ENCODE measurements at places on chromosomes 4 and X.

- peak; percentile 58 for DNase-seq
Measured at GRCh38 chr4:15414551-15415091, 13.2 kb upstream of the C1QTNF7 start.

DNA sequence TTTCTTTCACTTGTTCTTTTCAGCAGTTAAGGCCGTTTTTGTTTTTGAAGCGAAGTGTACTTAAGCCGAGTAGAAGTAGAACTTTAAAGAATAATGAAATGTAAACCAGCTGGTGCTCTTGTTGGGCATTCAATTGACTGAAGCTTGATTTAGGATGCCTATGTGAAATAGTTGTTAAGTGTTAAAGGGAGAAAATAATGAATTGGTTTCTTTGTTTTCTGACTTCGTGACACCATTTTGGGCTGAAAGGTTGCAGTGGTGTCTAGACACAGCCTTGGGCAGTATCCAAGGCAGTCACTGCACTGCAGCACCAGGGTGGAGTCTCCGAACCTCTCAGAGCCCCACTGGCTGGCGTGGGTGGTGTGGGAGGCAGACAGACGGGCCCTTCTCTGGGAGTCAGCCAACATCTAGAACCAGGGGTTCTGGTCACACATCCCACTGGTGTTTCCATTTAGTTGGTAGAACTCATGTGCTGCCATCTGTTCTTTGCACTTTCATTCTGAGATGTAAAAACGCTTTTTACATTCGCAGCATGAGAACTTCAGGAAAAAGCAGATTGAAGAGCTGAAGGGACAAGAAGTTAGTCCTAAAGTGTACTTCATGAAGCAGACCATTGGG lies 3.5 kb downstream of the UCHL1 start:
- no peak for DNase-seq

DNA sequence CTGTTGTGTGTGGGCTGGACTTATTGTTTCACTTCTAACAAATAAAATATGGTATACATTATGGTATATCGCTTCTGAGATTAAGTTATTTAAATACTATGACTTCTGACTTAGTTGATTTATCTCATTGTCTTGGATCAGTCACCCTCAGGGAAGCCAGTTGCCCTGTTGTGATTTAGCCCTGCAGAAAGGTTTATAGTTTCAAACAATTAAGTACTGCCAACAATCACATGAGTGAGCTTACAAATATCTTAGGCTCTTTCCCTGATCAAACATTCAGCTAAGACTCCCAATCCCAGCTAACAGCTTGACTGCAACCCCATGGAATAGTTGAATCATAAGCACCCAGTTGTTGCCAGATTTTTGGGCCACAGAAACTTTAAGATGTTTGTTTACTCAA lies 85.4 kb downstream of the MAGEC1 start:
- DNase-seq, result peak; percentile 4

DNA sequence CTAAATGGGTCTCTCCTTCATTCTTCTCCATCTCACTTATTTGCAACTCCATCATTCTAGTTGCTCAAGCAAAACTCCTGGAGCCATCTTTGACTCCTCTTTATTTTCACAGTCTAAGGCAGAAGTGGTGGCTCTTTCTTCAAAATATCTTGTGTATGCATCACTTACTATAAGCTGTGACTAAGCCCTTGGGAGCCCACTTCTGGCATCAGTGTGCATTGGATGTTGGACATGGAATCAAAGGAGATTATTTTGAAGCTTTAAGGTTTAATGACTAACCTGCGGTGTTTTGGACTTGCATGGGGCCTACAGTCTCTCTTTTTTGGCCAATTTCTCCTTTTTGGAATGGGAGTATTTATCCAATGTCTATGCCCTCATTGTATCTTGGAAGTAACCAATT lies 276.8 kb downstream of the SPOCK3 start:
- DNase-seq, result no peak

DNA sequence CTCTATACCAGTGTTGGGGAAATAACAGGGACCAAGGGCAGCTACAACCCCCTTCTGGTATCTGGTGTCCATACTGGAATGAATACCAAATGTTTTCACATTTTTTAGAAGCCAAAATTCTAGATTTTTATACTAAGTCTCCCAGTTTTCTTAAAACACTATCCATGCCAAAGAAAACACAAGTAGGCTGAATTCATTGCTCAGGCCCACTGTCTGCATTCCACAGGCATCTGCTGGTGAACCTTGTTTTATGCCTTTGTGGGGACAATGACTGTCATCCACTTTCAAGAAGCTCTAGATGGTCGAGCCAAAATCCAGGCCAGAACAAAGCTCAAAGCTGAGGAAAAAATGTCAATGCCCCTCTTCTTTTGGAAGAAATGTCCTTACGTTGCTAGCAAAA lies 213.4 kb upstream of the RASGEF1B start:
- DNase-seq, result peak; percentile 10

- no peak for DNase-seq
Measured at GRCh38 chrX:78950009-78950835, 5.0 kb downstream of the P2RY10 start.

DNA sequence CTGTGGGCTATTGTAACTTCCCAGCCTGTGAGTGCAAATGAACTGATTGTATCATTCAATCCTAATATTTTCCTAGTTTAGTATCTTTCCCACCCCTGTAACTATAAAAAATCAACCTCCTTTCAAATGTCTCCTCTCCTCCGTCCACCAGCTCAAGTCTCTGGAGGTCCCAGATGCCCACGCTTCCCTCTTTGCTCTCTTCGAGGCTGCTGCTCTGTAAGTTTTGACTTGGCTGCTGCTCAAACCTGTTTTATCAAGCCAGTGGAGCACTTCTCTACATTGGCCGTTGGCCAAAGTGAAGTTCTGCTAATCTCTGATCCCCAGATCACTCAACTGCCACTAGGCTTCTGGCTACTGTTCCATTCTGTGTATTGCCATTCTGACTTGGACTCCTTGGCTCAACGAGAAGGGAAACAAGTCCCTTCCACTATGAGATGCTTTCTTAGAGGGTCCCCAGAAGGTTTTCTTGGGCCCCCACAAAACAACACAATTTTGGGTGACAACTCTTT lies 60.7 kb upstream of the RAPGEF2 start:
- no peak for DNase-seq

GRCh38 chrX:22165732-22166457 lies 106.8 kb upstream of the CBLL2 start:
- peak; percentile 62 for DNase-seq

DNA sequence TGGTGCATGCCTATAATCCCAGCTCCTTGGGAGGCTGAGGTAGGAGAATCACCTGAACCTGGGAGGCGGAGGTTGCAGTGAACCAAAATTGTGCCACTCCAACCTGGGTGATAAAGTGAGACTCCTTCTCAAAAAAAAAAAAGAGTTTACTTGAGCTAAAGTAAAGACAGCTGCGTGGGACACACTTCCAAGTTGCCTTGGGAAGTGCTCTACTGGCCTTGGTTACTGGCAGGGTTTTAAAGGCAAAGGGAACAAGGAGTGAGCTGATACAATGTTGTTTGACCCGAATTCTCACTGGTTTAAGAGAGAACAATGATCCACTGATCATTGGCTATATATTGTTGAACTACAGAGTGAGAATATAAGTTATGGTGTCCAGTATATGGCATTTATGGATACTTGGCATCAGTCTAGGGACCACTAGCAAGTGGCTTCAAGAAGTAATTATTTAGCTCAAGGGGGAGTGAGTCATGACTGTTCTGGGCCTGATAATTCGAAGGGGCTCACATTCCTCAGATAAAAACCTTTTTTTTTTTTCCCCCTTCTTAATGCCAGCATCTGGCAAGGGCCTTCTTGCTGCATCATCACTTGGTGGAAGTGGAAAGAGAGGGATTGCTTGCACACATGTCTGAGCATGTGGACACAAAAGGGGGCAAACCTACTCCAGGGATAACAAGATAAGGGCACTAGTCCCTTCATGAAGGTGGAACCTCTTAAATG lies 32.3 kb downstream of the GRK4 start:
- no peak for DNase-seq

- DNase-seq, result peak; percentile 96
Measured at GRCh38 chr4:182427554-182427953, 184.4 kb downstream of the TENM3 start.

GRCh38 chrX:16589826-16590225 lies 60.1 kb upstream of the S100G start:
- DNase-seq, result no peak

DNA sequence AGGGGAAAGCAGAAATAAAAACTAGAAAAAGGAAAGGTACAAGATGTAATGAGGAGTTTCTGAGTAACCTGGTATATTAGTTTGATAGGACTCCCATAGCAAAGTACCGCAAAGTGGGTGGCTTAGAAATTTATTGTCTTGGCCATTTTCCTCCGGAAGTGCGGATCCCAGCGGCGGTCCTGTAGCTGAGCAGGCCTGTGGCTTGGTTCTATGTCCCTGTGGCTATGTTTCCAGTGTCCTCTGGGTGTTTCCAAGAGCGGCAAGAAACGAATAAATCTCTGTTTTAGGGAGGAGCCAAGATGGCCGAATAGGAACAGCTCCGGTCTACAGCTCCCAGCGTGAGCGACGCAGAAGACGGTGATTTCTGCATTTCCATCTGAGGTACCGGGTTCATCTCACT lies 44.0 kb upstream of the LDB2 start:
- DNase-seq, result no peak
